Epithelial cell of proximal tubule (primary cell): ENCODE measurements at places on chromosomes 13 and 19. TPM values are rescaled to one million over a fixed set of nuclear protein-coding genes. Genes with fewer than 3 reads are reported as not detected.

GRCh38 chr13:51035978-51036377 is 75.1 kb downstream of the C13orf42 start:
- DNase-seq: no peak

- DNase-seq: no peak
Measured at GRCh38 chr13:92769046-92769445, 457.6 kb upstream of the GPC6 start.

DNA sequence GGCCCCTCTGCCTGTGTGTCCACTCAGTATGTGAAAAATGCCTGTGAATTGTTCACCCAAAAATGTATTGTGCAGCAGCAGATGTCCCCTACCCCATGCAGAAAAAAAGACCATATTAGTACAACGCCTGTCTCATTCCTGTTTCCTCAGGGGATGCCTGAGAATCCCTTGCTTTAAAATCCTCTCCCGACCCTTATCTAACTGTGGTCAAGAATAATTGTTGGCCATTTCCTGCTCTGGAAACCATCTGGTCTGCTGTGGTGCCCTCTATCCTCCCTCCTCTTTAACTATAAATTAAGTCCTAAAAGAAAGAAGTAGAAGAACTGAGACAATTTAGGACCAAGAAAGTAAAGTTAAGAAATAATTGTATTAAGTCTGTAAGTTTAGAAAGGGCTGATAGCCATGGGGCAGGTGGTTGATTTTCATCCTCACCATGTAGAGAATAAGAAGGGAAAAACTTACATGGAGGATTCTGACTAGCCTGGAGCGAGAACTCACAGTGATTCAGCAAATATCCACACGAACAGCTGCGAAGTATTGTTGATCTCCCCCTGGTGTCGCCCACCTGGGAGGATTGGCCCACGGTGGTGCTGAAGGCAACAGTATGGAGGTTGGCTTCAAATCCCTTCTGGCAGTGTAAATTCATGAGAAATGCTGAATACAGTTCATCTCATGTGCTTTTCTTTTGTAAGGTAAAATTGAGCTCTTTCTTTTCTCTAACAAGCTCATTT is 85.6 kb downstream of the COL4A2 start:
- DNase-seq: no peak

GRCh38 chr19:4802711-4803110 is 11.2 kb downstream of the FEM1A start:
- DNase-seq: no peak

Gene ZNF431
- 2.2 and 2.9 TPM in 2 replicates for total RNA-seq

- DNase-seq: no peak
Measured at GRCh38 chr19:2018752-2019151, 3.2 kb upstream of the BTBD2 start.

GRCh38 chr13:47639738-47640447 is 361.2 kb downstream of the SUCLA2 start:
- no peak for DNase-seq

DNA sequence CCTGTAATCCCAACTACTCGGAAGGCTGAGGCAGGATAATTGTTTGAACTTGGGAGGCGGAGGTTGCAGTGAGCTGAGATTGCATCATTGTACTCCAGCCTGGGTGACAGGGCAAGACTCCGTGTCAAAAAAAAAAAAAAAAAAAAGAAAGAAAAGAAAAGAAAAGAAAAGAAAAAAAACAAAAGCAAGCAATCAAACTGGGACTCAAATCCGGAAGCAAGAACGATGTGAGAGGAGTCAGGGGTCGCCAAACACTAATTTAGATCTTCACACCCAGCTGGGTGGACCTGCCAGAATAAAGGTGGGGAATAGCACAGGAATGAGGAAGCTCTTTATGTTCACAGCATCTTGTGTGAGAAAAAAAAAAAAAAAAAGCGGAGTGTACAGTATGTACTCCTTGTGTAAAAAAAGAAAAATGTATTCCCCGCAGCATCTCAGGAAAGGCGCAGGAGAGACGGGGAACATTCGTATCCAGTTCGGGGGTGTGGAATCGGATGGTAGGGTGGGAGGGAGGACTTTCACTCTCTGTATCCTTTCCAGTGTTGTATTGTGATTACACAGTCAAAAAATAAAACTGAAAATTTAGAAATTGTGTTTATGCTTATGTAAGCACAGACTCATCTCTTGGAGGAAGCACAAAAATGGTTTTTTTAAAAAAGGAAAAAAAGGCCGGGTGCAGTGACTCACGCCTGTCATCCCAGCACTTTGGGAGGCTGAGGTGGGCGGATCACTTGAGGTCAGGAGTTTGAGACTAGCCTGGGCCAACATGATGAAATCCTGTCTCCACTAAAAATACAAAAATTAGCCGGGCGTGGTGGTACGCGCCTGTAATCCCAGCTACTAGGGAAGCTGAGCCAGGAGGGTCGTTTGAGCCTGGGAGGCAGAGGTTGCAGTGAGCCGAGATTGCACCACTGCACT is 7.6 kb downstream of the DNAJB1 start:
- DNase-seq: no peak
